Fibroblast of skin of abdomen (primary cell): ENCODE measurements at places on chromosomes 12 and 14.

DNA sequence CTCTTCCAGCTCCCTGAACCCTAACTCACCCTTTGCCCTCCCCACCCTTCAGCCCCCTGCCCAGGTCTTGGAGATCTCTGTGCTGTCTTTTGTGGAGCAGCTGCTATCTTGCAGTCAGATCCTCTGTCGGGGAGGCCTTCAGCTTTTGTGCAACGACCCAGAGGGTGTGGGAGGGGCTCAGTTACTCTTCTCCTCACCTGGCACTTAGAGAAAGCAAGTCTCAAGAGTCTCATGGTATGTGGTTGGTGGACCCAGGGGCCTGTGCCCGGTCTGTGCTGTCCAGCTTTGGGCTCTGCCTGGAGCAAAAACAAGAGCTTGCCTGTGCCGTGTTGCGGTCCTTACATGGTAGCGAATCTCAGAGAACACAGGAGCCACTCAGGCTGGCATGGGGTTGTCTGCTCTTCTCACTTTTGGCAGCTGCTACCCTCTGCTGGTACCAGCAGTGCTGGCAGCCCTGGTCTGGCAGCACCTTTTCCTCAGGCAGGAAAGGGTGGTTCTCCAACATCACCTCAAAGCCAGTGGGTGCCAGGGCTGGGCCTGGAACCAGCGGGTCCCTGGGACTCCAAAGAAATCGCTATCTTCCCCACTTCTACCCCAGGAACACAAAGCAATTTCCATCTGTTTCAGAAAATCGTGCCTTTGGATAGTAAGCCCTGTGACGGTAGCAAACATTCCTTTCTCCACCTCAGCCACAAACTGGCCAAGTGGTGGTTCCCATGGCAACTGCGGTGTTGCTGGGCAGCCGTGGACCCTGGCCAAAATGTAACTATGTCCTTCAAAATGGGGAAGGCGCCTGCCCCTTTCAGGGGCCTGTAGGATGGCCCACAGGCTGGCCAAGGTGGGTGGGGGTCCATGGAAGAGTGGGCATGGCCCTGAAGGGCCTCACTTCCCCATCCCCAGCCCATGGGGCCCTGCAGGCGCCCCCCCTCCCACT lies 90.0 kb downstream of the RIN3 start:
- peak; percentile 78 for DNase-seq

GRCh38 chr14:96089401-96089800 lies 50.2 kb downstream of the C14orf132 start:
- DNase-seq: no peak

DNA sequence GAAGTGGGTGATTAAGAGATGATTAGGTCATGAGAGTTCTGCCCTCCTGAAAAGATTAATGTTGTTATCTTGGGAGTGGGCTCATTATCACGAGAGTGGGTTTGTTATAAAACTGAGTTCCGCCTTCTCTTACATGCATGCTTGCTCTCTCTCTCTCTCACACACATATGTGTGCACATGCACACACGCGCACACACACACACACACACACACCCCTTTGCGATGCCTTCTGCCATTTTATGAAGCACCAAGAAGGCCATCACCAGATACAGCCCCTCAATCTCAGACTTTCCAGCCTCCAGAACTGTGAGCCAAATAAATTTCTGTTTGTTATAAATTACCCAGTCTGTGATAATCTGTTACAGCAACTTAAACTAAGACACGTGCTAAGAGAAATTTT lies 5.7 kb upstream of the SLC41A2 start:
- DNase-seq: no peak

DNA sequence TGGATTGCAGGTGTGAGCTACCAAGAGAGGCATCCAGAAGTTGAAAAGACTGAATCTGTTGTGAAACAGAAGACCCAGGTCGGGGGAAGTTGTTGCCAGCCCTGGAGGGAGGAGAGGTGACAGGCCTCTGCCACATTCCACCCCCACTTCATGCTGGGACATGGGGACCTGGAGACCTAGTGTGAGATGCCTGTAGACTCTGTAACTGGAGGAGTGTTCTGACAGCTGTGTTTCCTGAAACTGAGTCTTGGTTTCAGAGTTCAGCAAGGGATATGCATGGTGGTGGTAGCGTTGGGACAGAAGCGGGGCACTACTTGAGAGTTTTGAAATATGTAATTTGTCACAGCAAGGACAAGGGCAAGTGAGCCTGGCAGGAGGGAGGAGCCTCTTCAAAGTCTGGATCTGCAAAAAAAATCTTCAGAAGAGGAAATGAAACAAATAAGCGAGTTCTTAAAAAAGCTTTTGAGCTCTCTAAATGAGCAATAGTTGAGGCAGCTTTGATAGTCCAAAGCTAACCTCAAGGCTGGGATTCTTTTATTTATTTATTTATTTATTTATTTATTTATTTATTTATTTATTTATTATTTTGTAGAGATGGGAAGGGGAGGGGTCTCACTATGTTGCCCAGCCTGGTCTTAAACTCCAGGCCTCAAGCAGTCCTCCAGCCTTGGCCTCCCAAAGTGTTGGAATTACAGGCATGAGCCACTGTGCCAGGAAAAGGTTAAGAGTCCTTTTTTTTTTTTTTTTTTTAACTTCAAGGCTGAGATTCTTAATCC lies 58.9 kb upstream of the EEA1 start:
- DNase-seq: no peak
